ENCODE measurements at places on chromosomes 6 and 20.

GRCh38 chr6:33909737-33910136, 105.9 kb upstream of the MLN start:
- DNase-seq, result no peak

- DNase-seq, result no peak
Observed at GRCh38 chr6:35919827-35920751, 809 bp downstream of the SRPK1 start.

DNA sequence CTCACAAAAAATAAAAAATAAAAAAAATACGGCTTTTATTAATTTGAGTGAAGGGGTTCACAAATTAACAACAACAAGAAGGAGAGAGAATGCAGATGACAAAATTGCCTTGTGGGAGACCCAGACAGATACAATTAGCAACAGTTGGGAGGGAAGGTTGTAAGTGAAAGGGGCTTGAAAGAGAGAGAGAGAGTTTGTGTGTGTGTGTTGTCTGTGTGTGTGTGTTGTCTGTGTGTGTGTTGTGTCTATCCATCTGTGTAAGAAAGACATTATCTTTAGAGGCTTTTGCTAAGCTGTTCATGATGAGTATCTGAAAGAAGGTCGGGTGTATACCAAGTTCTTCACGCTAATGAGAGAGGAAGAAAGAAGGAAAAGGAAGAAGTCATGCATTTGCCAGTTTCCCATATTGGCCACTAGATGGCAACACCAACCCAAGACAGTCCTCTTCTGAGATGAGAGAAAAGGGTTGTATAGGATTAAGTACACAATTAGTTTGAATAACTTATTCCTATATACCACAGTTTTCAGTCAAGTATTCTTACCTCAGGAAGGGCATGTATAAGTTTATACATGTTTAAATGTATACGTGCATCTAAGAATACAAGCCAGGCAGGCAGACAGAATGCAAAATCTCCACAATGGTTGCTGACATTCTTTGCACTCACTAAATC, 63.7 kb upstream of the CD2AP start:
- DNase-seq, result no peak

DNA sequence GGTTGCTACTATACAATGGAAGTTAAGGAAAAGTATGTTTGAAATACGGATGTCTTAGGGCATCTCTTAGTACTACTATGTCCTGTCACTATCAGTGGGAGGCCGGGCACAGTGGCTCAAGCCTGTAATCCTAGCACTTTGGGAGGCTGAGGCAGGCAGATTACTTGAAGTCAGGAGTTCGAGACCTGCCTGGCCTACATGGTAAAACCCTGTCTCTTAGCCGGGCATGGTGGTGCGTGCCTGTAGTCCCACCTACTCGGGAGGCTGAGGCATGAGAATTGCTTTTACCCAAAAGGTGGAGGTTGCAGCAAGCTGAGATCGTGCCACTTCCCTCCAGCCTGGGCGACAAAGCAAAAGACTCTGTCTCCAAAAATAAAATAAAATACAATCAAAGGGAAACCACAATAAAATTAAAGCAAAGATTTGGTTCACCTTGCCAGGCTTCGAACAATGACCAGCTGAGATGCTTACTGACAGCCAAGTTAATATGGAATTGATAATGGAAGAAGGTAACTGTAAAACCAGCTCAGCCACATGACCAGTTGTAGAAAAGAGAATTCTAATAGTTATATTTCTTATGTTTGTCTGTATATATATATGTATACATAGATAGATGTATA, 6.5 kb downstream of the CD24 start:
- no peak for DNase-seq

DNA sequence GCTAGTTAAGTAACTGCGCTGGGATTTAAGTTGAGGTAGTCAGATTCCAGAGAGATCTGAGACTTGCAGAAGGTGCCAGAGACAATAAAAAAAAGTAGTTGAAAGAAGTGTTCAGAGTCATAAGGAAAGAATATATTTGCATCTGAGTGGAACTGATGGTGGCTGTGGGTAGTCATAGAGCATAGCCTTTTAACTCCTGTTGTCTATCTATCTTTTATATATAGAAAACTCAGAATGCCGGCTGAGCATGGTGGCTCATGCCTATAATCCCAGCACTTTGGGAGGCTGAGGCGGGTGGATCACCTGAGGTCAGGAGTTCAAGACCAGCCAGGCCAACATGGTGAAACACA, 62.0 kb downstream of the CARMIL1 start:
- DNase-seq, result no peak

DNA sequence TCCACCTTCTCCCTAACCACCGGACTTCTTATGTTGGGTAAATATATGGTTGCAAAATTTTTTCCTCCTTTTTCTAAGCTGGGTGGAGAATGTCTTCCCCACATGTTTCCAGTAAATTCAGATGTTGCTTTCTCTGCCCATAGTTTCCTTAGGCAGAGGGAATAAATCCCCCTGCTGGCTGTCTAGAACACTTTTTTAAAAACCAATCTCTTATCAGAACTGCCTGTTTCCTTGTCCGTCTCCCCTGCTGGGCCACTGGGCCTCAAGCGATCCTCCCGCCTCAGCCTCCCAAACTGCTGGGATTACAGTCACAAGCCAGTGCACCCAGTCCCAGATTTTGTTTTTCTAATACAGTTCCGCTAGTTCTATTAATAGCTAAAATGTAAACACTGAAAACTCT, 9.9 kb upstream of the WFDC2 start:
- DNase-seq, result no peak

DNA sequence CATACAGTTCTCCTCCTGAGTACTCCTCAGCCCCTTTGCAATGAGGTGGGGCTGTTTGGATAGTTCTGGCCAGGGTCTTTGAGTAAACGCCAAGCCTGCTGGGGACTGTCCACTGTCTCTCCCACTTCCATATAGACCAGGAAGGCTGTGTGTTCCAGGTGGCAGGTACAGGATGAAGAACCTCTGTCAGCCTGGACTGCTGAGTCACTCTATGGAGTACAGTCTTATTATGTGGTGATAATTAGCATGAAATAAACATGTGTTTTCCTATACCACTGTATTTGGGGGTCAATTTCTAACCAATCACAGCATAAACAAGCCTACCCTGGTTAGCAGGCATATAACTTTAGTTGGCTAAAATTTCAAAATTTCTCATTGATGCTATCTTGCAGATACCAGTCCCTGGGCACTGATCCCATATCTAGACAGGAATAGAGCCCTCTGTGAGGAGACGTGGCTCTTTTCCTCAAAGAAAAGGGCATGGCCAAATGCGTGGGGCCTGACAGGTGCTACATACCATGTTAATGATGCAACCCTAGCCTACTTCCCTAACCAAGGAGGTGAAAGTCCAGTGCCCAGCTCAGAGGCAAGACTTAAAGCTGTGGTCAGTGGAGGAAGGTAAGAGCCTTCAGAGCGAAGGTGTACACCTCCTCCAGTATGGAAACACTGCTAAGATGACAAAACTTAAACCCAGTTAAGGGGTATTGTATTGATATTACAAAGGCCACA, 4.5 kb upstream of the ALDH8A1 start:
- no peak for DNase-seq

DNA sequence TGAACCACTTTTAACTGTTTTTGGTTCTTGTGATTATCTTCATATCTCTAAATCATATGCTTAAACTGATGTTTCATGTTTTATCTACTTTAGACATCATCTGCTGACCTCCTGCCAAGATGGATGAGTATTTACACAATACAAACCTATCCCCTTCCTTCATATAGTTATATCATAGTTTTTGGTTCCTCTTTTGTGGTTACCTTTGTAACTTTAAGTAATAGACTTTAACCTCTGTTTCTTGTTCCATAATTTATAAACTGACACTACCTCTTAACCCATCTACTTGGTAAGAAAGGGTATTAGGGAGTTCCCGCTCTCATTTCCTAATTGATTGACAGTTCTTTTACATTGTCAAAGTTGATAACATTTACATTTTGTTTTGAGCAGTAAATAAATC, 11.9 kb downstream of the PCMT1 start:
- DNase-seq, result no peak

DNA sequence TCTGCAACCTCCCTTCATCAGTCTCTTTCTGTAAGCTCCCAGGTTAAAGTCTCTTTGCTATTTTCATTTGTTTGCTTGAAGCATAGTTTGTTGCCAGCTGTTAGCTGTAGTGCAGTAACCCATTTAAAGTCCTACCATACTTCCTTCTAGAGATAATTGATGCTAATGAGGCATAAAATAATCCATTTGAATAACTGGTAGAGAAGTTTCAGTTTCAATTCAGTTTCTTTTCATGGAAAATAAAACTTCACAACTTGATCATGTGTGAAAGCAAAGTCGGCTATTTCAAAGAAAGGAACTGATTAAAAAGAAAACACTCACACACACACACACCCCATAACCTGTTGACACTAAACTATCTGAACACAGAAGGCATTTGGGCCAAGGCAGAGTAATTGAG, 68.5 kb upstream of the TENT5A start:
- DNase-seq, result no peak

GRCh38 chr6:163285691-163286090, 128.8 kb upstream of the QKI start:
- DNase-seq, result no peak

DNA sequence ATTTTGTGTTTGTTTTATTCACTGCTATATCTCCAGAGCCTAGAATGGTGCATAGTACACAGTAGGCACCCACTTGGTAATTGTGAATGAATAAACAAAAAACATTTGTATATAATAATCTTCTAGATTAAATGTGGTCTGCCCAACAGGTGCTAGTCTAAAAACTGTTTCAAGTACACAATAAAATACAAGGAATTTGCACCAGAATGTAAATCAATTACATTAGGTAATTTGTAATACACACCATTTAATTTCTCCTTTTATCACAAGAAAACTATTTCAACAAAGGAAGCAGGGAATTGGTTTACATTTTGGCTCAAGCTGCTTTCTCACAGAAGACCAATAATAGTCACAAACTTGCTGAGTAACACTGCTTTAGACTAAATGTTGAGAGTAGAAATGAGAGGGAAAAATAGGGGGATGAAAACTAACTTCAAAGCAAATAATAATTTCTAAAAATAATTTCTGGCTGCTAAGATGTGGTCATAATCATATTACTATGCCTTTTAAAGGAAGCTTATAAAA, 22.1 kb downstream of the RUNX2 start:
- no peak for DNase-seq

- no peak for DNase-seq
Observed at GRCh38 chr20:54587408-54587807, 112.0 kb downstream of the DOK5 start.

DNA sequence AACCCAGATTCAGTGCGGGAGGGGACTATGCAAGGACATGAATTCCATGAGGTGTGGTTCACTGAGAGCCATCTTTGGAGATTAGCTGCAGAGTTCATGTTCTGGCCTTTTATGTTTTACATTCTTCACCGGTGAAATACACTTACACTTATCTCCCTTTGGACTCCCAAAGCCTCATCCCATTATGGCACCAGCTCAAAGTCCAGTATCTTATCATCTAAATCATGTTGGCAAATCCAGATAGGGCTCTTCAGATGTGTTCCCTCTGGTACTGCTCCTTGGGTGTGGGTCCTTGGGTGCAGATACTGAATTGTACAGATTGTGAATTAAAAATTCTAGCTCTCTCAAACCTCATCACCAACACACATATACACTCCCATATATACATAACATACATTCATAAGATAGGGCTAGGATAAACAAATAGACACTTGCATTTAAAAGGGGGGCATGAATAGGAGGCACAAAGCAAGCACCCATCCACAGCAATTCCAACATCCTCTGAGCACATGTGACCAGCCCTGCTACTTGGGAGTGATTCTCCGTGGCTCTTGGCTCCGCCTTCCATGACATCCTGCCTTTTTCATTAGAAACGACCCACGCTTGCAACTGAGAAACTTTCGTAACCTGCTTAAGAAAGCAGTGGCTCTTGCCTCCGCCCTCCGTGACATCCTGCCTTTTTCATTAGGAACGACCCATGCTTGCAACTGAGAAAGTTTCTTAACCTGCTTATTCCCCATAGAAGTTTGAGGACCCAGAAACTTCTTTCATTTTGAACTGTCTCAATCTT, 53.6 kb upstream of the LRRC1 start:
- DNase-seq, result no peak

DNA sequence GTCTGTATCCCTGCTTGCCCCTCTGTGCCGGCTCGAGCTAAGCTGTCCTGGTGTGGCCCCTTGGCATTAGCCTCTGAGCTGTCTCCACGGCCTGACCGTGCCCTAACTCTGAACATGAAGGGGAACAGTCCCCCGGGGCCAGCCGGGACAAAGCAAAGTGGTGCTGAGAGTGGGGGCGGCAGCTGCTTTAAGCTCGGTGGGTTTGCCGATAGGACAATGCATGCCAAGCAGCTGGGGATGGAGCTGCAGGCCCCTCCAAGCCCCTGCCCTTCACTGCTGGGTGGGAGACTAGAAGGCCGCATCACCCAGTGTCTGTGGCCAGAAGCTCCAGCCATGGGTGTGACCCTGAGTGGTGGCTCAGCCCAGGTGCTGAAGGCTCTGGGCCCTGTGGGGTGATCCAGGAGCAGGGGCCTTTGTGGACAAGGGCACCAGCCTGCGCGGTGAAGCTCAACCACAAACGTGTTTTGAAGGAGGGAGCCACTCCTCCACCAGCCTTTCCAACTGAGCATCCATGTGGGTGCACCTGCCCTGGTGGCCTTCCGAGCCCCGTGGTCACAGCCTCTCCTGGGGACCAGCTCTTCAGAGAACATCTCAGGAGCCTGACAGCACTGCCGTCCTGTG, 242.5 kb downstream of the ERMARD start:
- no peak for DNase-seq

- DNase-seq, result no peak
Observed at GRCh38 chr20:6277661-6278240, 154.9 kb upstream of the FERMT1 start.

DNA sequence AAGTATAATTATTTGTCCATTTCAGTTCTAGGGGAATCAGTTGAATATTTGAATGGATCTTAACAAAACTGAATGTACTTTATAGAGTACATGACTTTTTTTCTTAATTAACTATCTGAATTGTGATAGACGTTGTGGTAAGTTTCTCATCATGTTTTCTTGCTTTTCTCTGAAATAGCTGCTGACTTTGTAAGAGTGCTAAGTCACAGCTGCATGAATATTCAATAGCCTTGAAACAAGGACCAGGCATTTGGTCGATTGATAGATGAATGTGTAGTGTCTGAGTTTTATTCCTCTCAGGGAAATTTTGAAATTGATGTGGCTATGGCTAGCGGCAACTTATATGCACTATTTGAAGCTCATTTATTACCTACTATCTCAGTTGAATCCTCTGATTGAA, 56.0 kb downstream of the ADGRB3 start:
- no peak for DNase-seq

GRCh38 chr20:41344938-41345728, 4.5 kb downstream of the LPIN3 start:
- no peak for DNase-seq

DNA sequence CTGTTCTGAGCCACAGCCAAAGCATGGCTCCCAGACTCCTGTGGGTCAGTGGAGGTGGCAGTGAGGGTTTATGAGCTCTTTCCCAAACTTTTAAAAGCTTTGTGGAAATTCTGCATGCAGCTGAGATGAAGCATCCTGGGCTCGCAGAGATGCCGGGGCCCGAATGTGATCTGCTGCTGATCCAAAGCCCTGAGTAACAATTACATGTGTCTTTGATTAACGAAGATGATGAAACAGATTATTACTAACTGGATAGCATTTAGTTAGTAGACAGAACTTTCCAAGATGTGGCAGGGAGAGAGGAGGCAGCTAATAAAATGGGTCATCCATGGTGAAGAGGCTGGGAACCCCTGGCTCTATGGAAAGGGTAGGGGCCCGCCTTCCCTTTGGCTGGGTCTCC, 43.9 kb upstream of the MDFI start:
- DNase-seq, result no peak

- no peak for DNase-seq
Observed at GRCh38 chr6:138537106-138537505, 37.8 kb upstream of the NHSL1 start.

- DNase-seq, result no peak
Observed at GRCh38 chr20:50372770-50373088, 137.5 kb upstream of the PTPN1 start.

- no peak for DNase-seq
Observed at GRCh38 chr6:15574486-15574885, 88.3 kb downstream of the DTNBP1 start.

All from stimulated activated CD8-positive, alpha-beta memory T cell treated with anti-CD3 and anti-CD28 coated beads, Interleukin-7, amount 100 ng/mL, for 1 hour (primary cell).